ENCODE measurements at places on chromosomes 16 and 17.

DNA sequence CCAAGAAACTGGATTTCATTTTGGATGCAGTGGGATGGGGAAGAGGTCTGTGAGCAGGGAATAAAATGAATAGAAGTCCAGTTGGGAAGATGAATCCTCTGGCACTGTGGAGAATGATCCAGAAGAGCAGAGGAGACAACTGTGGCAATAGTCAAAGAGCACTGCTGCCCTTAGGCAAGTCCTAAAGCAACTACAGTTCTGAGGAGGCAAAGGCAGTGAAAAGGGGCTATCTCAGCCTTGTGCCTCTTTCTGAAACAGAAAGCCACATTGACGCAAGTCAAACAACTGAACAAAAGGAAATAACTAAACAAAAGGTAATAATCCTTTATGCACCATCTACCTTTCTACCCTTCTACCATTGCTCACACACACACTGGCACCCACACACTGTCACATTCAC, 238.0 kb upstream of the AXIN2 start:
- DNase-seq: no peak

- no peak for DNase-seq
These were observed 60.3 kb downstream of the GRIN2A start for GRCh38 chr16:10121897-10122425.

- peak; percentile 89 for DNase-seq
These were observed 26.7 kb upstream of the PLCG2 start for GRCh38 chr16:81752225-81752875.

- no peak for DNase-seq
These were observed 313.6 kb downstream of the GRIN2A start for GRCh38 chr16:9868606-9869149.

DNA sequence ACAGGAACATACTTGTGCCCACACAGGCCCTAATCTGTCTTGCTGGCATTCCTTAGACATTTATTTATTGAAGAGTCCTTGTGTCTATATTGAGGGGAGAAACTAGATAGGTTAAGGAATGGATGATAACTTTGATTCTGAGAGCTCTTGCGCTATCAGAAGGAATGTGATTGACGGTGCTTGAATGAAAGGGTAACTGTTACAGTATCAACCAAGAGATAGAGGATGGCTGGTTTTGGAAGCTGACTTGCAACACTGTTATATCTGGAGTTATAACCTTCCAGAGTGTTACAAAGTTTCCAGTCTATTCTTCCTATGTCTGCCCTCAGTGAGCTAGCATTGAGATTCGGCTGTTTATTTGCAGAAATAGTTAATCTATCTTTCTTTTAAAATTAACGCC, 36.5 kb downstream of the PRKCA start:
- DNase-seq: no peak

GRCh38 chr17:1322480-1322879, 43.0 kb downstream of the TRARG1 start:
- DNase-seq: no peak

DNA sequence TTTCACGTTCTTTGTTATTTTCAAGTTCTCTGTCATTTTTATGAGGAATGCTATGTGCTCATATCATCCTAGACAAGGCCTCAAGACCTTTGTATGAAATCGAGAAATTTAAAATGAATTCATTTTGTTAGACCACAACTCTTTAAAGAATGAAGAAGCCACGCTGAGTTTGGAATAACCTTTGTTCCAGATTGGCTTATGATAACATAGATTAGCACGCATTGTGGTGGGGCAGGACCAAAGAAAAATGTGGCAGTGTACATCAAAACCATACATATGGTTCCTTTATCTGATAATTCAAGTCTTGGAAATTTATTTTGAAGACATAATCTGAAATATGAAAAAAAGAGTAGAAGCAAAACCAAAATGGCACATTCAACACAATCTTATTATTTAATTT, 2.2 kb downstream of the HSD17B2 start:
- DNase-seq: no peak

DNA sequence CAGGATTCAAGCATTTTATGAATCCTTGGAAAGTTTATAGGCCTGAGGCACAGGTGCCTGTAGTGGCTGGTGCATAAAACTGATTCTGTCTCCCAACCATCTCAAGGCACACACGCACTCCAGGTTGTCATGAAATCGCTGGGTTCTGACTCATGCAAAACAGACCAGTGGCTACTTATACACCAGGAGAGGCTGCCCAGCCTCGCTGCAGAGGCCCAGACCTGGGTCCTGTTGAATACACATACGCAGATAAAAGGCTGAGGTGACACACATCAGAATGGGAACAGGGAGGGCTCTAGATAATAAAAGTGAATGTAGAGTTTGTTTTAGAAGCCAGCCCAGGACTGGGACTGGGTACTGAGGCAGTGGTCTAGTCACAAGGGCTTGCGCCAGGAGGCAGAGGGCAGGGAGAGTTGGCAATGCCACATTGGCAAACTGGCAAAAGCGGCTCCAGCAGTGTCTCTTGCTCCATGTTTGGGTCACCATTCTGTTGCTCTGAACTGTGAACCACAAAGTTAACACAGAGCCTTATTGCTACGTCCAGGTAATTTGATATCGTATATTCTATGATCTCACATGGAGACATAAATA, 13.6 kb downstream of the OR1D5 start:
- no peak for DNase-seq

DNA sequence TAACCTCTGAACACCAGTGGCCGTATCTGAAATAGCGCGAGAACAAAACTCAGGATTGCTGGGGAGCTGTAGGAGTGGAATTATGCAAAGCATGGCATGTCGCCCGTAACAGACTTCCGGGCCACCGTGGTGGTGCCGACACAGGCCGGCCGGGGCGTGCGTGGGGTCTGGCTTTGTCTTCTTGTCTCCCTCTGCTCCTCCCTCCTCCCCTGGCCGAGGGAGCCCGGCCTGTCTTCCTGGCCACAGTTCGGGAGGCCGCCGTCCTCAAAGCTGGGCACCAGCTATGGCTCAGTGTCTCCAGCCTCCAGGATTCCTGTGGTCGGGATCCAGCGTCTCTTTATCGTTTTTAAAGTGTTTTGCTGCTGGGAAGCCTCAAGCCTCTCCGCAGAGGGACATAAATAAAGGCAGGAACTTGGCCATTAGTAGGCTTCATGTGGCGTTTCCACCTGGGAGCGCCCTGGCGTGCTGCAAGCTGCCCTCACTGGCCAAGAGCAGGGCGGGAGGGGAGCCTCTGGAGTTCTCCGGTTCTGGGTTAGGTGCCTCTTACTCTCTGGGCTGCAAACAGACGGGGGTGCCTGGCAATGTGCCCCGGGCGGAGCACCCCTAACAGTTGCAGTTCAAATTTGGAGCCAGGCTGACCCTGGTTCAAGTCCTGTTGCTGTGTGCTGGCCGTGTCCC, 22.0 kb upstream of the NPTX1 start:
- no peak for DNase-seq

DNA sequence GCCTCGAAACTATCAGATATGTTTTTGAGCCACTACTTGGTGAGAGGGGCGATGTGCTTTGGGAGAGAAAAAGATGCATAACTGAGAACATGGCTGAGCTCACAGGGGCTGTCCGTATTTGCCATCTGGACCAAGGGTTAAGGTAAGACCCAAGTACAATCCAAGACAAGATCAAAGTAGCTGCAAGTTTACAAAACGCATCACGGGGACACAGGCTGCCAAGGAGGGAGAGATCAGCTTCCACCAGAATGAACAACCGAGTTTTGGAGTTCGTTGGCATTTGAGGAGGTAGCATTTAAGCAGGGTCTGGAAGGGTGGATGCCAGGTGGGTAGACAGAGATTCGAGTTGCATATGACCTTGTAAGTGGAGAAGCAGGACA, 2.2 kb downstream of the PITPNC1 start:
- DNase-seq: no peak

- DNase-seq: no peak
These were observed 110.7 kb upstream of the IRX3 start for GRCh38 chr16:54397190-54397835.

Data from inflammatory macrophage treated with lipopolysaccharide for 1 hour (primary cell).